ENCODE measurements at places on chromosomes 7 and 10.

DNA sequence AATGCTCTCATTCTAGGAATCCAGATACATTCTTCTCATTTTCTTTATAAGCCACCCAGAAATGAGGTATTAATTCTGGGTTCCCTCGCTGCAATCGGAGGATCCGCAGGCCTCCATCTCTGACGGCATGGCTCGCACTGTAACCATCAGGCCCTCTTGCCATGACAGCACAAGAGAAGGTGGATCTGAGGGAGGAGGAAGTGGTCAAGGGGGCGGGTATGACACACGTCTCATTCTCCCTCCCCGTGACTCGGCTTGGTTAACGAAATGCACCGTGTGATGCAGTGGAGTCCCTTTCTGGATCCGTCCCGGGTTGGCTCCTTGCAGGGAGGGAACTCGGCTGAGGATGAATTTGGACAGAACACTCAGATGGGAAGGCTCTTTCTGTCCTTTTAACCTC, 280.2 kb downstream of the TCERG1L start:
- DNase-seq = no peak

DNA sequence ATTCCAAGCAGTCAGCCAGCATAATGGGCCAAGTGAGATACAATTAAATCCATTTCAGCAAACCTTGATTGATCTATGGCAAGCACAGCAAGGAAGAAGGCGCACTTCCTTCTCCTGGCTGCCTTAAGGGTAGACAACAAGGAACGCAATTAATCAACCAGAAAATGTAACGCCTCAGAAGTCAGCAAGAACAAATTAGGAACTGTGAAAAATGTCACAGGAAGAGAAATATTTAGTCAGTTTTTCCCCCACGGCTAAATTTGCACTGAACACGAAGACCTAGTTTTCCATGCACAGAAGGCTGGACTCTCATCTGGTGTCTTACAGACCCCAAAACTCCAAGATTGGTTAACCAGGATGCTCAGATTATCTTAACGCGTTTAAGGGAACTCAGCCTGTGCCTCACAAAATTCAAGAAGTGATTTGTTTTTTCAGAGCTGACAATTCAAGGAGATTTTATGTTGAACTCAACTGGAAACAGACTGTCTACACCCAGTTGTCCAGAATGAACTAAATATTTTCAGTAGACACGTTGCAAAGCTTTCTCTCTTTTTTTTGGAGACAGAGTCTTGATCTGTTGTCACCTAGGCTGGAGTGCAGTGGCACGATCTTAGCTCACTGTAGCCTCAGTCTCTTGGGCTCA, 14.2 kb downstream of the SNX8 start:
- DNase-seq = no peak

DNA sequence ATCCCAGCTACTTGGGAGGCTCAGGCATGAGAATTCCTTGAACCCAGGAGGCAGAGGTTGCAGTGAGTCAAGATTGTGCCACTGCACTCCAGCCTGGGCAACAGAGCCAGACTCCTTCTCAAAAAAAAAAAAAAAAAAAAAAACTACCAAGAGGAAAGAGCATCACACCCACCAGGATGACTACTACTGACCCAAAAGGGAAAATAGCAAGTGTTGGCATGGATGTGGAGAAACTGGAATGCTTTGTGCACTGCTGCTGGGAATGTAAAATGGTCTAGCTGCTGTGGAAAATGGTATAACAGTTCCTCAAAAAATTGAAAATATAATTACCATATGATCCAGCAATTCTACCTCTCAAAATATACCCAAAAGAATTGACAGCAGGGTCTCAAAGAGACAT, 7.7 kb upstream of the TIAL1 start:
- no peak for DNase-seq

- DNase-seq = no peak
These were observed 144.9 kb upstream of the CELF2 start for GRCh38 chr10:10872764-10873163.

GRCh38 chr10:21505711-21506278, 19.7 kb downstream of the SKIDA1 start:
- no peak for DNase-seq

DNA sequence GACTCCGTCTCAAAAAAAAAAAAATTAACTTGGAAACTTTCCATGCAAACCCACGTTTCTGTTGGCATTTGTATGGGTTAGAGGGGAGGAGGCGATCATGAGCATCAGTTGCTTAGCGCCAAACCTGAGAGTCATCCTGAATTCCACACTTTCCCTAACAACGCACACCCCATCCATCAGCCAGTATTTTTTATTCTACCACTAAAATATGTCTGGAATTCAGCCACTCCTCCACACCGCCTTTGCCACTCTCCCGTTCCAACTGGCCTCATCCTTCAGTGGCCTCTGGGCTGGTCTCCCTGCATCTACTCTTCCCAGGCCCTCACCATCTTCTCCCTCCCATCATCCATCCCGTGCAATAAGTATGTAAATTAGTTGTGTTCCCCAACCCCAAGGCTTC, 4.7 kb upstream of the LMBR1 start:
- no peak for DNase-seq

- DNase-seq = no peak
These were observed 107.2 kb upstream of the FAM180A start for GRCh38 chr7:135855846-135856245.

DNA sequence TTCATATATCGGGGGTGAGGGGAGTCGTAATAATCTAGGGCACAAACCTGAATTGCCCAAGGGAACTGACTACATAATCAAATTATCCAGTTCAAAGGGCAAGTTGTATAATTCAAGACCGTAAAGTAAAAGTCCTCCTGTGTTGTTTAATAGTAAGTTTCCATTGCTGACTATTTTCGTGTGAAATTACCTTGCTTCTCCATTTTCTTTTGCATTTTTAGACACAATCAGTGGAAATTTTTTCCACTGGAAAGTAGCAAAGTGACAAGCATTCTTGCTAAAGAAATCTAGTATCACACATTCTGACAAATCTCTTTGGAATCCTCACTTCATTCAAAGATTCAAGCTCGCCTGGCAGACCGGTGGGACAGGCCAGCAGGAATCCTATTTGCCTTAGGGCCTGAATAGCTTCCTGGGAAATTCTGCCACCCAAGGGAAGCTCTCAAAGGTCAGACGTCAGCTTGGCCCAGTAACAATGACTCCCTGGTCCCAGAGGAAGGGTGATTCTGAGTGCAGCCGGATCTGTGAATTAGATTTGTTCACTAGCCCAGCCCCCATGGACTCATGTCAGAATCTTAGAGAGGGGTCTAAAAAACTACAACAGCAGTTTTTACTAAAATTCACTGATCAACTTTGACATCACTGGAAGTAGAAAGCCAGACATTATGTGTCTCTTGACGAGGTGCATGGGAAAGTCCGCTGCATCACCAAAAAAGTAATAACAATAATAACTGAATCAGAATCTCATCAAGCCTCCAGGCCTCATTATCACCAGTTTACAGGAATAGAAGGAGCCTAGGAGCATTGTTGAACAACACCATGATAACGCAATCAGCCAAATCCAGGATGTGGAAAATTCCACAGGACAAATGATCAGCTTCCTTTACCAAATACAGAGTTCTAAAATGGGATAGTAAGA, 161.0 kb downstream of the SKIDA1 start:
- DNase-seq = no peak

DNA sequence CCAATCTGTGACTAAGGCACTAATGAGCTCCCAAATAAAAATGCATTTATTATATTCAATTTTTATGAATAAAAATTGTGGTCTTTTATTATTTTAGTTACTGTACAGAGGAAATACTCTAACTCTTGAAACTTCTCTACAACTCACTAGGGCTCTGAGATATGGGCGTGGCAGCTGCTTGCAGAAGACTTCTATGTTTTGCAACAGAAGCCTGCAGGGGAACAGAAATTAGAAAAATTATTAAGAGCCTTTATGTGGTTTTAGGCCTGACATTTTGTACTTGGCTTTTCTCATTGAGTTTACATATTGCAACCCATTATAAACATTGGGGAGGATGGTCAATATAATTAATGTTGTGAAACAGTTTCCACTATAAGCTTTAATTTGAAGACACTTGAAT, 581.4 kb downstream of the TNS3 start:
- DNase-seq = no peak

DNA sequence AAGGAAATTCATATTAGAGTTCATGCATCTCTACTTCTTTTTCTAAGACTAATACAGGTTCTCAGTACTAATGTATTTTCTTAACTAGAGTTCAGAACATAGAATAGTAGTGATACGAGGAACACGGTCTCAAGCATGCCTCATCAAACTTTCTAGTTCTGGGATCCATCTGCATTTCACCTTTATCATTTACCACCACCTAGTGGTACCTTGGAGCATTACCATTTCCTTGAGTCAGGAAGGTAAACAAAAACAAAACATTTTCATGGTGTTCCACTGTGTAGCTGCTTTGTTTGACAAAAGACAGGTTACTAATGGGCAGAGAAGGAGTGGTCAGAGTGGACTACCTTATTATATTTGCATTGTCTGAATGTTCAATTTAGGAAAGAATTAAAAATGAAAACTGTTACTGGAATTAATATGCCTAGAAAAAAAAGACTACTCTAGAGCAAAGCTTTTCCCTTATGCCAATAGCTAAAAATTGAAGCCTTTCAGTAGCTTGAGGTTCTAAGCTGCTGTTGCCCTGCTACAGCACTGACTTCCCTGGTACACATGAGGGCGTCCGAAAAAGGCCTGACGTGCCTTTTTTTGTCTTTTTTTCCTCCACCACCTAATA, 44.5 kb downstream of the STARD3NL start:
- DNase-seq = no peak

- no peak for DNase-seq
These were observed 12.7 kb downstream of the ACADSB start for GRCh38 chr10:123021517-123021916.

DNA sequence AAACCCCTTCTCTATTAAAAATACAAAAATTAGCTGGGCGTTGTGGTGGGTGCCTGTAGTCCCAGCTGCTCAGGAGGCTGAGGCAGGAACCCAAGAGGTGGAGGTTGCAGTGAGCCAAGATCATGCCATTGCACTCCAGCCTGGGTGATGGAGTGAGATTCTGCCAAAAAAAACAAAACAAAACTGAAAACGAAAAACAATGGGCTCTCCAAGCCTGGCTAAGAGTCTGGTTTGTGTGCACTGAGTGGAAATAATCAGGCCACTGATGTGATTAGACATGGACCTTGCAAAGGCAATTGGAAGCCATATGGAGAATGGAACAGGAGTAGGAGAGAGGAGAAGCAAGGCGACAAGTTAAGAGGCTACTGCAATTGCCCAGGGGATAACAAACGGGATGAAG, 60.1 kb upstream of the GSDME start:
- no peak for DNase-seq

DNA sequence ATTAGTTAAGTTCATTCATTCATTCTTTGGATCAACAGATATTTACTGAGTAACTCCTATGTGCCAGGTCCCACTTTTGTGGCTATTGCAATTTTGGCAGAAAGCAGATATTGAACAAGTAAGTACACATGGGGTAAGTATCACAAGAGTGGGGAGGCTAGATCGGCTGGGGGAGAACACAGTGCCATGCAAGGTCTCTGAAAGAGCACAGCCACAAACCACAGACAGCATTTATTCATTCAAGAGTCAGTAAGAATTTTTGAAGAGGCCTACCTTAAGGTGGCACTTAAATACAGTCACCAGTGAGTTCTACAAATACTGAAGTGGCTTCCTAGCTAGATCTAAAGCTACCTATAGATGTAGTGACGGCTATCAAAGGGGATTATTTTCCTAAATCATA, 304.2 kb downstream of the RNLS start:
- DNase-seq = no peak

DNA sequence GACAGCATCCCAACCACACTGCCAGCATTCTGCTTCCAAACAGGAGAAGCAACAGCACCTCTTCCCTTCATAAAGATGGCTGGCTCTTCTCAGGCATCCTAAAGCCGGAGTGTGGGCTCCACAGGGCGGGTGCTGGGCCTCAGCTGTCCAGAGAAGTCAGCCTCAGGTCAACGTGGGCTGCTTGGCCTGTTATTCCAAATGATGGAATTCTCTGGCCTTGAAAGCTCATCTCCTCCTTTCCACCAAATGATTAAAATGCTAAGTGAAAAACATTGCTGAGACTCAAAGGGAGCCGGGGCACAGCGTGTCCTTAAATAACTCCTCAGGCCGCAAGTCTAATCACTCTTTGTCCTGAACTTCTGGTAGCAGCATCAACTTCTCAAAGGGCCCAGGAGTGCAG, 53.1 kb upstream of the CPXM2 start:
- no peak for DNase-seq

DNA sequence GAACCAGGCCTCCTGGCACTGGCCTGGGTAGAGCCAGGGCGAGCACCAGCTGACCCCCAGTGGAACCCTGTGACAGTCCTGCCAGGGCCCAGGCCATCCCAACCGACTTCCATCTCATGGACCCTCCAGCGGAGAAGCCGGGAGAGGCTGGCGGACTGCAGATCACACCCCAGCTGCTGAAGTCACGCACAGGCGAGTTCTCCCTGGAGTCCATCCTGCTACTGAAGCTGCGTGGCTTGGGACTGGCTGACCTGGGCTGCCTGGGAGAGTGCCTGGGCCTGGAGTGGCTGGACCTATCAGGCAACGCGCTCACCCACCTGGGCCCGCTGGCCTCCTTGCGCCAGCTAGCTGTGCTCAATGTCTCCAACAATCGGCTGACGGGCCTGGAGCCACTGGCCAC, 4.7 kb downstream of the RARRES2 start:
- DNase-seq = no peak

DNA sequence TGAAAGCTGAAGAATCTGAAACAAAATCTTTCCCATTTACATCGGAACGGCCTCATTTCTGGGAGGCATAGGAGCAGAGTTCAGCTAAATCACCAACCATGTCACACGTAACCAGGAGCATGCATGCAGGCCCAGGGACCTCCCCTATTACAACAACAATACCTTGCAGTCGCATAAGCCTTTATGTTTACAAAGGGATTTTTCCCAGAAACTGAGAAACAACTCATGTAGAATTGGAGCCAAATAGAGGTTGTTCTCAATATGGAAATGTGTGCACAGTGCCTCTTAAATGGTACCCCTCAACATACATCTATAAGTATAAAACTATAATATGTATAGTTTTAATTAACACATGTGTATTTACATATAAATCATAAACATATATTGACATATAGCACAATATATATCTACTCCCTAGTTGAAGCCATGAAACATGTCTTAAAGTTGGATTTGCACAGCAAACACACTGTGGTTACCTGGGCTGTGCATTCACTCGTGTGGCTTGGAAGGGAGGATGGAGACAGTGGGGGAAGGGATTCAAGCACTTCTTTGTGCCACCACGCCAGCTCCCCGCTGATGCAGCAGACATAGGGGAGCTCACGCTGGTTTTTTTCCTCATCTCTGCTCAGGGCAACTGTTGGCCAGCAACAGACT, 35.0 kb upstream of the DGKI start:
- DNase-seq = no peak
